GM23338 (cell line): ENCODE measurements at places on chromosomes 13 and 19. TPM values are rescaled to one million over a fixed set of nuclear protein-coding genes. Genes with fewer than 3 reads are reported as not detected.

TMEM145 gene
- total RNA-seq, result 1.3 and 5.4 TPM in 2 replicates

SIGLEC6 gene
- 0.16 and 0.76 TPM in 2 replicates for total RNA-seq

ATP8B3 gene
- total RNA-seq, result 2.8 and 6.0 TPM in 2 replicates

ZNF835 gene
- total RNA-seq, result 0.31 and 1.7 TPM in 2 replicates

CYP4F8 gene
- not detected in 2 replicates for total RNA-seq

DNA sequence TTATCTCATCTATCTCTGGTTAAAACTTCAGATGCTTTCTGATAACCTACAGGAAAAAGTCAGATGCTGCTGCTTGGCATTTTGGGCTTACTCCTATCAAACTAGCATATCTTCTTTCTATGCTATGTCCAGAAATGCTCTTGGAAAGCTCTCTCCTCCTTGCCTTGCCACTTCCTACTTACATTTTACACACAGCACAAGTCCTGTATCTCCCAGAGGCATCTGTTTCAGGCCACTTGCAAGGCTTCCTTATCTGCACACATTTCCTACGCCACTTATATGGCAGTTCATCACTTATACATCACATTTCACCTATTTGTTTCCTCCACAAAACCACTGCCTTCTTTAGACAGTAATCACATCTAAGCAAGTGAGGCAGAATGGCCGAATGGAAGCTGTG lies 220.3 kb downstream of the DNAJC15 start:
- DNase-seq, result no peak
- no peak overlapping the region for H3K4me3 ChIP-seq
- H3K27ac ChIP-seq, result no peak overlapping the region

DNA sequence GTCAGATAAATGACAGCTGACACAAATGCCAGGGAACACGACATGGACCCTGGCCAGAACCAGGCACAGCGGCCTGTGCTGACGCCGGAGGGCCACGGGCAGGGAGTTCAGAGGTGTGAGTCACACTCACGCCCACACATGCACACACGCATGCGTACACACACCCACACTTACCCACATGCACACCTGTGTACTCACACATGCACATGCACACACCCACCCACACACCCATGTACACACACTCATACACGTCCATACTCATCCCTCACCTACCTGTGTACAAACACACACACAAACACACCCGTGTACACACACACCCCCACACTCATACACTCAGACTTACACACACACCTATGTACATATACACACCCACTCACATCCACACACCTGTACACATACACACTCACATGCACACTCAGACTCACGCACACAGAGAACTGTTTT lies 40.4 kb downstream of the MLLT1 start:
- DNase-seq, result no peak
- no peaks in the 10 kb centered on the region for H3K36me3 ChIP-seq
- H3K4me3 ChIP-seq, result no peak overlapping the region
- H3K4me1 ChIP-seq, result peaks cover 4% of the 10 kb centered on the region; the same call in 1 of the 2 replicates

DNA sequence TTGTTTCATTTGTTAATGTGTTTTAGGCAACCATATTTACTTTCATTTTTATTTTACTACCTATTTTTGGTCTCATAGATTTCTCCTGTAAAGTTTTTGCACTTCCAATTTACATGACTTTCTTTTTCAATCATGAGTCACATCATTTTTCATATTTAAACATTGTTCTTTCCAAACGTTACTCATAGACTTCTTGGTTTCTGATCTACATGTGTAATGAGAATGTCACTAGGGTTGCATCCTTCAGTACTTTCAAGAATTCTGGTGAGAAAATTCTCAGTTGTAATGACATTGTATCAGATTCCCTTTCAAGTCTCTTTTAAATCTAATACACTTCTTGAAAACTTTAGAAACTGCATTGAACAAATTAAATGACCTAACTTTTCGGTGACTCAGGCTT lies 991.7 kb downstream of the EFNB2 start:
- H3K27me3 ChIP-seq, result no peaks in the 10 kb centered on the region
- DNase-seq, result no peak
- no peak overlapping the region for H3K27ac ChIP-seq
- no peaks in the 10 kb centered on the region for H3K4me1 ChIP-seq
- no peaks in the 10 kb centered on the region for H3K36me3 ChIP-seq
- no peak overlapping the region for H3K4me3 ChIP-seq

DNA sequence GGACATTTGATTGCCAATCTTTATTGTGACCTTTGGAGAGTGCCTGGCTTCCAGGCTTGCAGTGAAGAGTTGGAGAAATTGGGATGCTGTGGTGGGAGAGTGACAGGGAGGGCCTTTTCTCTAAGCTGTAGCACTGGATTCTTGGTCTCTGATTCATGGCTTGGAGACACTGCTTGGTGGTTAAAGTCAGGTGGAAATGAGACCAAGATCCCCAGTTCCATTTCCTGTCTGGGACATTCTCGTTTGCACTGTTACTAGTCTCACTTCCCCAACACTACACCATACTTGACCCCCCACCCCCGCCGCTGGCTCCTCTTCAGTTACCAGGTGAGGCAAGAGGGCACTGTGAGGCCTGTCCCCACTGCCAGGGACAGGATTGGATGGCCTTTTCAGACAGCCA lies 2.9 kb downstream of the SUPT5H start:
- H3K27ac ChIP-seq, result 0 out of 2 replicates have a peak overlapping the region, but pooled peaks have one; percentile 32
- H3K27me3 ChIP-seq, result no peaks in the 10 kb centered on the region
- H3K36me3 ChIP-seq, result no peaks in the 10 kb centered on the region; the same call in 1 of the 2 replicates
- no peak for DNase-seq

DNA sequence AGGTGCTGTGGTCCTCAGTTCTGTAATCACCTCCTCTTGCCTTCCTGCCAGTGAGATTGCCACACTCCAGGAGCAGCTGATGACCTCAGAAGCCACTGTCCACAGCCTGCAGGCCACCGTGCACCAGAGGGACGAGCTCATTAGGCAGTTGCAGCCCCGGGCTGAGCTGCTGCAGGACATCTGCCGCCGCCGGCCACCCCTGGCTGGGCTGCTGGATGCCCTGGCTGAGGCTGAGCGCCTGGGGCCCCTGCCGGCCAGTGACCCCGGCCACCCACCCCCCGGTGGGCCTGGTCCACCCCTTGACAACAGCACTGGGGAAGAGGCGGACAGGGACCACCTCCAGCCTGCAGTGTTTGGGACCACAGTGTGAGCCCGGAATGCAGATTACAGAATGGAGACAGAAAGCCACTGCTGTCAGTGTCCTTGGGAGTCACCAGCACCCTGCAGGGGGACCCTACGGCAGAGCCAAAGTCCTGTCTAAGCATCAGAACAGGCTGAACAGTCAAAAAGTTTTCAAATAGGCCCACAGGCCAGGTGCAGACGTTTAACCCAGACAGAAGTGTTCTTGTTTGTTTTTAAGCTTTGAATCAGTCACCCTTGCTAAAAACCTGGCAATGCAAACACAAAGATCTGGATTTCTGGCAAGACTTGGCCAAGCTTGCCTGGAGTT lies 4.2 kb downstream of the VMAC start:
- H3K27me3 ChIP-seq, result no peaks in the 10 kb centered on the region
- H3K36me3 ChIP-seq, result no peaks in the 10 kb centered on the region
- no peak overlapping the region for H3K27ac ChIP-seq

- H3K27ac ChIP-seq, result no peak overlapping the region
- no peak overlapping the region for H3K4me3 ChIP-seq
- H3K4me1 ChIP-seq, result no peaks in the 10 kb centered on the region
- H3K27me3 ChIP-seq, result no peaks in the 10 kb centered on the region
- no peak for DNase-seq
These were observed 9.2 kb upstream of the SERP2 start for GRCh38 chr13:44364345-44365000.

GRCh38 chr19:14654786-14655560 lies 19.7 kb downstream of the ADGRE3 start:
- H3K4me1 ChIP-seq, result no peaks in the 10 kb centered on the region
- no peak for DNase-seq
- no peak overlapping the region for H3K4me3 ChIP-seq
- no peak overlapping the region for H3K27ac ChIP-seq
- H3K27me3 ChIP-seq, result no peaks in the 10 kb centered on the region
- H3K36me3 ChIP-seq, result no peaks in the 10 kb centered on the region

GRCh38 chr19:51514866-51515481 lies 13.4 kb upstream of the SIGLEC12 start:
- H3K27ac ChIP-seq, result no peak overlapping the region
- no peak overlapping the region for H3K4me3 ChIP-seq
- H3K36me3 ChIP-seq, result no peaks in the 10 kb centered on the region
- H3K27me3 ChIP-seq, result no peaks in the 10 kb centered on the region
- H3K4me1 ChIP-seq, result no peaks in the 10 kb centered on the region

DNA sequence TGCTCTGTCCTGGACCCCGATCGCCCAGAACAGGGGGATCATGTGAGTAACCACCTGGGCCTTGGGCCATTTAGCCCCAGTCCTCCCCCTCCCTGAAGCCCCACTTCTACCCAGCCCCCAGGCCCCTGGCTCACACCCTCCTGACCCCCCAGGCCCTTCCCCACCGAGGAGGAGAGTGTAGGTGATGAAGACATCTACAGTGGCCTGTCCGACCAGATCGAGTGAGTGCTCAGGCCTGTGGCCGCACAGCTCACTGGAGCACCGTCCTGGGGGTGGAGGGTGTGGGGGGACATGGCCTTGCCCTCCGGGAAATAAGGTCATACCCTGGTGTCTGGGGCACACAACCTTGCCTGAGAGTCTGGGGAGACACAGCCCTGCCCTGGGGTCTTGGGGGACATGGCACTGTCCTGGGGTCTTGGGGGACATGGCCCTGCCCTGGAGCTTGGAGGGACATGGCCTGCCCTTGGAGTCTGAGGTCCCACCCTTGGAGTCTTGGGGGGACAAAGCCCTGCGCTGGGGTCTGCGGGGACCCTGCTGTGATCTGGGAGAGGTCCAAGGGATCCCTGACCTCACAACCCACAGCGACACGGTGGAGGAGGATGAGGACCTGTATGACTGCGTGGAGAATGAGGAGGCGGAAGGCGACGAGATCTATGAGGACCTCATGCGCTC lies 49.3 kb downstream of the VAV1 start:
- H3K27ac ChIP-seq, result no peak overlapping the region
- no peaks in the 10 kb centered on the region for H3K27me3 ChIP-seq
- no peaks in the 10 kb centered on the region for H3K36me3 ChIP-seq
- H3K4me3 ChIP-seq, result no peak overlapping the region
- DNase-seq, result no peak

GRCh38 chr13:99431927-99432608 lies 69.2 kb upstream of the TM9SF2 start:
- H3K4me1 ChIP-seq, result no peaks in the 10 kb centered on the region; the same call in none of the 2 replicates
- H3K27ac ChIP-seq, result no peak overlapping the region
- no peak overlapping the region for H3K4me3 ChIP-seq
- no peaks in the 10 kb centered on the region for H3K36me3 ChIP-seq

DNA sequence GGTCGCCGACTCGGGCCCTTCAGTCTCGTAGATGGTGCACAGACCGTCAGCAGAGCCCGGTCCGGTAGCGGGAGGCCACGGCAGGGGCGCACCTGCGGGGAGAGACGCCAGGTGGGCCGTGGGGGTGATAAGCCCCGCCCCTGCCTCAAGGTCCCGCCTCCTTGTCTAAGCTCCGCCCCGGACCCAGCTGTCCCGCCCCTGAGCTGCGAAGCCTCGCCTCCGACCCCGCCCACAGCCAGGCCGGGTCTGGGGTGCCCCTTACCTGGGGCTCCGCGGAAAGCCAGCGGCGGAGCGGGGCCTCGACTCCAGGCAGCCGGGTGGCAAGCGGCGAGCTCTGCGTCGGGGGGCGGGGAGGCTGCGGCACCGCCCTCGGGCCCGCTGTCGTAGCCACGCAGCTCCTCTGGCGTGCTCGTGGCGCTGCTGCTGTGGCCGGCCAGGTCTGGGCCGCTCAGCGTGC lies 4.7 kb downstream of the PRR36 start:
- peak overlapping the region; percentile 66 for H3K4me3 ChIP-seq
- H3K36me3 ChIP-seq, result no peaks in the 10 kb centered on the region
- H3K27me3 ChIP-seq, result peaks cover 53% of the 10 kb centered on the region
- DNase-seq, result peak; percentile 80

- H3K27me3 ChIP-seq, result no peaks in the 10 kb centered on the region
- H3K4me1 ChIP-seq, result no peaks in the 10 kb centered on the region
- peaks cover 3% of the 10 kb centered on the region; the same call in 1 of the 2 replicates for H3K36me3 ChIP-seq
- DNase-seq, result no peak
- no peak overlapping the region for H3K27ac ChIP-seq
- H3K4me3 ChIP-seq, result no peak overlapping the region
These were observed 237.4 kb downstream of the NBEA start for GRCh38 chr13:35179494-35179893.

- DNase-seq, result no peak
- H3K36me3 ChIP-seq, result no peaks in the 10 kb centered on the region
- H3K27ac ChIP-seq, result no peak overlapping the region
- H3K4me1 ChIP-seq, result peaks cover 8% of the 10 kb centered on the region; the same call in 1 of the 2 replicates
These were observed 17.0 kb downstream of the LYL1 start for GRCh38 chr19:13085666-13086065.

DNA sequence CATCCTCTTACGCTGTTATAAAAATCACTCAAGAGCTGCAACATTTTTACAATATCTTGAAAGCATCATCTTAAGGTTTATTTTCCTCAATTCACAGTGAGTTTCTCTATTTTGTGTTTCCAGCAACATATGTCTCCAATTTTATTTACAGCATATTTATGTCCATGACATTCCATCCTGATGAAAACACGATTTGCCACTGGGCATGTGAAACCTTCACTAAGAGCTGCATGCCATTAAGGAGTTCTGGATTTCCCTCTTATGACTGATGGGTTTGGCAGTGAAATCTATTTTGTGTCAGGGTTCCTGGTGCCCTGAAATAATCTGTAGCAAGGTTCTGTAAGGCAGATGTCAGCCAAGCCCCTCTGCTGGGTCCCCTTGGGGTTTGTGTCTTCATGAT lies 527.6 kb upstream of the KLF12 start:
- no peaks in the 10 kb centered on the region for H3K27me3 ChIP-seq
- H3K27ac ChIP-seq, result no peak overlapping the region
- no peaks in the 10 kb centered on the region for H3K4me1 ChIP-seq
- DNase-seq, result no peak
- H3K4me3 ChIP-seq, result no peak overlapping the region

- H3K27me3 ChIP-seq, result no peaks in the 10 kb centered on the region
- H3K4me1 ChIP-seq, result no peaks in the 10 kb centered on the region
- DNase-seq, result no peak
- H3K36me3 ChIP-seq, result no peaks in the 10 kb centered on the region
These were observed 311.3 kb downstream of the LMO7 start for GRCh38 chr13:75947448-75947847.

DNA sequence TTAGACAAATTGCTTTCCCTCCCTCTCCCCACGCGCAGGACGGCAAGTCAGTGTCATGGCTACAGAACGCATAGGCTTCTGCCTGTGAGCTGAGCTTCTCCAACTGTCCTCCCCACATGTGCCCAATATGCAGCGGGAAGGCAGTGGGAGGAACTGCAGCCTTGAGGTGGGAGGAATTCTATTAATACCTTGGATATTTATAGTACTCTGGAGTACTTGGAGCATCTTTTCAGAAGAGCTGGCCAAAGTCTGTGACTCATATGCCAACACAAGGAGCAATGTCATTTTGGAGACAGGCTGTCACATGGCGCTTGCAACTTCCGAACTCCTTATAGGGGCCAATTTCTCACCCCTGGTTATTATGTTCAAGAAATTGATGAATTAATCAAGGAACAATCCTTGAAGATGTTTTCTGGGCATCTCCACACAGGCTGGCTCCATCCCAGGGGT lies 245.0 kb upstream of the SERP2 start:
- no peak for DNase-seq
- H3K27ac ChIP-seq, result no peak overlapping the region
- H3K27me3 ChIP-seq, result no peaks in the 10 kb centered on the region
- no peaks in the 10 kb centered on the region for H3K36me3 ChIP-seq
